Right renal pelvis (tissue), 4 donors: ENCODE measurements at places on chromosomes 5 and 9.

DNA sequence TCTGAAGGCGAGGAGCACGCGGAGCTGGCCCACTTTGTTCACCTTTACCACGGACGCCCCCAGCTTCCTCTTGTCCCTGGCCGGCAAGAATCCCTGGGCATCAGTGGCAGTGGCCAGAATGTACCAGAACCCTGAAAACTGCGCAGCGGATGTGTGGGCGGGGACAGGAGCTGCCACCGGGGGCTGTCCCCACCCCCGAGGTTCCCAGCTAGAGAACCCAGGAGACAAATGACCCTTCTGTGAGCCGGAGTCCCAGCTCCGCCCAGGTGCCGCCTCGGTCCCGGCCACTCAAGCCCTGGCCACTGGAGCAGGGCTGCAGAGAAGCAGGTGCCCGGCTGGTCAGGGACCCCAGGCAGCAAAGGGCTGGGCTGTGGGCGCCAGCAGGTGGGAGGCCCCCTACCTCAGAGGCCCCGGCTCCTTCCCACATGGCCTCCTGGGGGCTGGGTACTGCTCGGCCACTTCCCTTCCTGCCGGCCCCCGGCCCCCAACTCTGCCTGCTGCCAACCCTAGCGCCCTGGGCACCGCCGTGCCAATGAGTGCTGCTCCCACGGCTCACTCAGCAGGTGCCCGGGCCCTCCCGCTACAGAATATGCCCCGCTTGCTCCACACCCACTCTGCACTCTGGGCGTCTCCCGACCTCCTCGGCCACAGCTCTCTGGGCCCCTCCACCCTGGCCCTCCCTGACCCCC, 713 bp downstream of the LCN10 start:
- no peak for DNase-seq

GRCh38 chr5:589173-589572, 23.0 kb upstream of the CEP72 start:
- DNase-seq: no peak

GRCh38 chr9:113520109-113520642, 56.6 kb downstream of the RGS3 start:
- DNase-seq: no peak

- no peak for DNase-seq
Observed at GRCh38 chr9:99635032-99635431, 186.7 kb upstream of the NR4A3 start.

DNA sequence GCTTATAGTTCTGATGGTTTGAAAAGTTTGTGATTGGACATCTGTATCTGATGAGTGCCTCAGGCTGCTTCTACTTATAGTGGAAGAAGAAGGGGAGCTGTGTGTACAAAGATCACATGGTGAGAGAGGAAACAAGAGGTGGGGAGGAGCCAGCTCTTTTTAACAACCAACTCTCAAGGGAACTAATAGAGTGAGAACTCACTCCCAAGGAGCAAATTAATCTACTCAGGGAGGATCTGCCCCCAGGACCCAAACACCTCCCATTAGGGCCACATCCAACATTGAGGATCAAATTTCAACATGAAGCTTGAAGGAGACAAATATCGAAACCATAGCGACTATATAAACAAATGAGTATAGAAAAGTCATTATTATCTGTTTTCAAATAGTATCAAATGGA, 64.7 kb upstream of the PRLR start:
- DNase-seq: no peak

- DNase-seq: no peak
Observed at GRCh38 chr5:926417-927171, 33.9 kb downstream of the TRIP13 start.

- DNase-seq: no peak
Observed at GRCh38 chr9:78405461-78405860, 108.5 kb downstream of the PSAT1 start.

DNA sequence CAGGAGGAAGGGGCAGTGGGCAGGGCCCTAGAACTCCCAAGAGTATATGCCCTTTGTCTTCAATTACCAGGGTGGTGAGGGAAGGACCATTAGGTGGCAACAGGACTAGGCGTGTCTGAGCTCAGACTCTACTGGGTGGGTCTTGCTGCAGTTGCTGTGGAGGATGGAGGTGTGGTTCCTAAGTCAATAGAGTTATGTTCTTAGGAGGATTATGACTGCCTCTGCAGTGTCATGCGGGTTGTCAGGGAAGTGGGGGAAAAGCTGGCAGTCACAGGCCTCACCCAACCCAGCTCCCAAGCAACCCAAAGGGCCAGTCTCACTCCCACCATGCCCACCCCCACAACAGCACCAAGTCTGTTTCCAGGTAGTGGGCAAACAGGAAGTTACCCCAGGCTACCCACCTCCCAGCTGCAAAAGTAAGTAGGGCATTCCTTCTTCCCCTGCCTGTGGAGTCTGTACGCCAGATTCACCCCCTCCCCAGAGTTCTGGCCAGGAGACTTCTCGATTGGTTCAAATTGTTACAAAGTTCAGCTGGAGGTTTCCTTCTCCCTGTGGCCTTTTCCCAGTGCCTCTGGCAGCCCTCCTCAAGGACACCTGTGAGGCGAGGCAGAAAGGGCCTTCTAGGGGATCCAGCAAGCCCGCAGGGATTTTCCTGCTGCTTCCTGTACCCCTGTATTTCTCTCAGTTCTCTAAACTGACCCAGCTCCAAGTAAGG, 145.3 kb downstream of the HINT1 start:
- DNase-seq: no peak

DNA sequence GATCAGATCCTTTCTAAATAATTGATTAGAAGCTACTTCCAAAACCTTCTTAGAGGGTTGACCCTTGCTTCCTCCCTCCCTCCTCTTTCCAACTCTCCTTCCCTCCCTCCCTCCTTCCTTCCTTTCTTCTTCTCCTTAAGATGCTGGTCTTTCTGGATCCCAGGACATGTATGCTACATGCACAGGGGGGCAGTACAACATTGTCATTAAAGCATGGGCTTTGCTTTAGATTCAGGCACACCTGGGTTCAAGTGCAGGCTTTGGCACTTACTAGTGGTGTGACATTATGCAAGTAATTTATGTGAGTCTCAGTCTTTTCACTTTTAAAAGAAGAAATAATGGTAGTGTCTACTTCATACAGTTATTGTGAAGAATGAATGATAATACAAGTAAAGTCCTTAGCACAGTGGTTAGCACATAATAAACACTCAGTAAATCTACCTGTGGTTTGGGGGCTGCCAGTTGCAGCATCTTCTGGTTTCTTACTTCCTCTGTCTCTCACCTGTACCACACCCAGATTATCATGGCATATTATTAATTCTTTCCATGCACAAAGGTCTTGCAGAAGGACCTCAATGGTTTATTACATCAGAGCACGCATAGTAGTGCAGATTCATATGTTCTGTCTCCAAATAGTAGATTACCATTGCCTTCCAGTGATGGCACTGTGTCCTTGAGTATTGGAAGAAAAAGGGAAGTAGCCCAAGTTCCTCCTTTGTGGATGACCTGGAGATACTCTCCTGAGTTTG, 154.1 kb downstream of the ARHGAP26 start:
- DNase-seq: no peak

DNA sequence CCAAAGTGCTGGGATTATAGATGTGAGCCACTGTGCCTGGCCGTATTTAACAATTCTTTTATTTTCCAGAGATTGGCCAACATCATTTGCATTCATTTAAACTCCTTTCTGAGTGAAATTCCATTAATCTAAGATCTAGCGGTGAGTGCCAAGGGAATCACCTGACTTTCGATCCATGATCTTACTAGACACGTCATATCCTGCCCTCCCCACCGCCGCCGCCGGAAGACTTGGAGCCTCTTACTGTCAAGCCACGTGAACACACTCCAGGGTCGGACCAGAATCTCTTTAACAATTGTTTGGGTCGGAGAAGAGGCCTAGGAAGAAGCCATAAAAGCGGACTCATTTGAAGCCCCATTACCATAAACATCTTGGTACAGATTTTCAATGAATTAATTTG, 12.9 kb downstream of the INPP5E start:
- no peak for DNase-seq

DNA sequence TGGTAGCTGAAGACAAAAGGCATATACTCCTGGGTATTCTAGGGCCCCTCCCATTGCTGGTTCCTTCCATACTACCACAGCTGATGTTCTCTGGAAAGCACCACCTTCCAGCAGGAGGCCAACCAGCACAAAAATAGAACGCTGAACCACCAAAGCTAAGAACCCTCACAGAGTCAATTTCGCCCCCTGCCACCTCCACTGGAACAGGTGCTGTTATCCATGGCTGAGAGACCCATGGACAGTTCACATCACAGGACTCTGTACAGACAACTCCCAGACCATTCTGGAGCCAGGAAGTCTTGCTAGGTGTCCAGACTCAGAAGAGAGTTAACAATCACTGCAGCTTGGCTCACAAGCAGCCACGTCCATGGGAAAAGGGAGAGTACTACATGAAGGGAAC, 1851.5 kb upstream of the NUDT12 start:
- no peak for DNase-seq

DNA sequence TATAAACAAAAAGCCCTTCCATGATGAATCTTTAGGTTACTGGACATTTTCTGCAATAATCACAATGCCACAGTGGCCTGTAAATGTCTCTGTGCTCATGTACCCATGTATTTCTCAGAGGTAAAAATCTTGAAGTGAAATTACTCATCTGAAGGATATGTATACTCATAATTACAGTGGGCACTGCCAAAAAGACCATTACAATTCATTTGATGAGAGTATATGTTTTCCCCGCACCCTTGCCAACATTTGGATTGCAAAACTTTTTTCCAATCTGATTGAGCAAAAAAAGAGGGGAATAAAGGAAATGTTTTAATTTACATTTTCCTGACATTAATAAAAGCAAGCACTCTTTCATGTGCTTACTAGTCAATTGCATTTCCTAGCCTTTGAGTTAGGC, 110.5 kb downstream of the EPB41L4A start:
- no peak for DNase-seq

- DNase-seq: no peak
Observed at GRCh38 chr5:107067395-107067794, 603.3 kb downstream of the EFNA5 start.

- no peak for DNase-seq
Observed at GRCh38 chr9:129221233-129221632, 43.2 kb upstream of the IER5L start.

- DNase-seq: no peak
Observed at GRCh38 chr5:10910261-10910660, 149.2 kb upstream of the DAP start.

GRCh38 chr9:73845539-73845938, 651.6 kb upstream of the RORB start:
- DNase-seq: no peak

DNA sequence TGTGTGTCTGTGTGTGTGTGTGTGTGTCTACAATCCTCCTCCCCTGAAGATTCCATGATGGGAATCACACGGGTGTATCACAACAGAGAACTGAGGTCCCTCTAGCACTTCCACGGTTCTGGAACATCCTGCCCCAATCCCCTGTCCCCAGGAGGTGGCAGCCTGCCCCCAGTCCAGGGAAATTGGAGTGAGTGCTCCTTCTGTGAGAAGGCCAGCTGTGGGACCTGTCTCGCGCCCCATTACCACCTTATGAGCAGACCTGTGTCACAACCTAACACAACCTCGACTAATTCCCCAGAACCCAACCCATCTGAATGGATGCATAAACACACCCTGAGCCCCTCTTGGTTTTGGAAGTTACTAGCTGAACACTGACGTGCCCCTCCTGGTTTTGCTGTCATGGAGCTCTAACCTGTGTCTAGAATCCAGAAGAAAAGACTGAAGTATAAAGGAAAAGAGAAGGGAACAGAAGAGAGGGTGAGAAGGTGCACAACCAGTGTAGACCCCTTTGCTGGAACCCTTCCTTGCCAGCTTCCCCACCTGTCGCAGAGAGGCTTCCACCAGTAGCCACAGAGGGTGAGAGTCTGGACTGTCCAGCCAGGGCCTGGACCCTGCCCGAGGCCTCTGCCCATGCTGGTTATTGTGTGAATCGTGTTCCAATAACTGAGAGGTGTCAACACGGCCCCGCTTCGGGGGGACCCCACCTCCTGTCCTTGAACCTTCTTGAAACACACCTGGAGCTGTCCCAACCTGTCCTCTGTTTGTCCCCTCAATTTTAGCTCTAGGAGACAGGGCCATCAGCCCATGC, 3.4 kb downstream of the BTNL9 start:
- DNase-seq: no peak

- no peak for DNase-seq
Observed at GRCh38 chr5:14313986-14314690, 171.0 kb downstream of the TRIO start.

GRCh38 chr5:74322191-74322590, 318.3 kb downstream of the ENC1 start:
- DNase-seq: no peak

GRCh38 chr5:144048259-144048856, 122.1 kb downstream of the YIPF5 start:
- no peak for DNase-seq

DNA sequence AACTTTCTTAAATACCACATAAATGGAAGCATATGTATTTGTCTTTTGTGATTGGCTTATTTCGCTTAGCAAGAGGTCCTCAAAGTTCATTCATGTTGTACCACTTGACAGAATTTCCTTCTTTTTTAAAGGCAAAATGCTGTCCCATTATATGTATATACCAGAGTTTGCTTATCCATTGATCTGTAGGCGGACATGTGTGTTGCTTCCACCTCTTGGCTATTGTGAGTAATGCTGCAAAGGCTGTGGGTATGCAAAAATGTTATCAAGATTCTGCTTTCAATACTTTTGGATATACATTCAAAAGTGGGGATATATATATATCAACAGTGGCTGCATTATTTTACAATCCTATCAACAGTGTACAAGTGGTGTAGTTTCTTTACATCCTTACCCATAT, 271.0 kb downstream of the PRR16 start:
- no peak for DNase-seq

DNA sequence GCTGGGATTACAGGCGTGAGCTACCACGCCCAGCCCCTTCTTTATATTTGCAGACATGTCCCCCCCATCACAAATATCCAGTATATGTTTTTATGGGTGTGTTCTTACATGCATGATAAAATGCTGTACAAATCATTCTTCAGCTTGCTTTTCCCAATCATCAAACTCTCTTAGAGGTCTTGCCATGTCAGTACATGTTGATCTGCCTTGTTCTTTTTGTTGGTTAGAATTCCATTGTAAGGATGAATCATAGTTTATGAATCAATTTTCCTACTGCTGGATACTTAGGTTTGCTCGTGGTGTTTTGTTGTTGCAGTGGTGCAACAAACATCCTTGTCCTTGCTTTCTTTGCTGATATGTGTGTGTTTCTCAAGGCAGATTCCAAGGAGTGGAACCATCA, 79.9 kb upstream of the NEURL1B start:
- no peak for DNase-seq

GRCh38 chr5:54602475-54602874, 84.9 kb downstream of the SNX18 start:
- no peak for DNase-seq

- no peak for DNase-seq
Observed at GRCh38 chr5:93406971-93407401, 174.0 kb downstream of the NR2F1-AS1 start.

DNA sequence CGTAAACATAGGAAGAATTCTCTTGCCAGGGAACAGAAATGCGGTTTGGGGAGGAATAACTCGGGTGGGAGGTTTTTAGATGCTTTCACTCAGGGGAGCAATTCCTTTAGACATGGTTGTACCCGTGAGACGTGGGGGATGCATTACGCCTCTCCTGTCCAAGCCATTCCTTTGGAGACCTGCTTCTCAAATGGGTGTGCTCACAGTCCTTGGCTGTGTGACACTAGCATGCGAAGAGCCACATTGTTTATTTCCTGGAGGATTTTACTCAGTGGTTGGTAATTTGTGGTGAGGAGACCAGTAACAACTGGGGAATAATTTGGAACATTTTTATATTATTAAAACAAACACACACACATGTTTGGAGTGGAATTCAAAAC, 18.5 kb downstream of the COL15A1 start:
- no peak for DNase-seq
